ENCODE measurements at places on chromosomes 5 and 9. TPM values are rescaled to one million over a fixed set of nuclear protein-coding genes. Genes with fewer than 3 reads are reported as not detected.

IFNK gene
- total RNA-seq = not detected

C8G gene
- 2.1 TPM for total RNA-seq

- no peak overlapping the region for H3K4me3 ChIP-seq
- H3K36me3 ChIP-seq = no peaks in the 10 kb centered on the region
- peaks cover 21% of the 10 kb centered on the region for H3K4me1 ChIP-seq
- no peak for DNase-seq
These were observed 525.6 kb downstream of the SPATA31D1 start for GRCh38 chr9:82513976-82514735.

- no peaks in the 10 kb centered on the region for H3K27me3 ChIP-seq
- DNase-seq = no peak
- H3K36me3 ChIP-seq = no peaks in the 10 kb centered on the region
- no peak overlapping the region for H3K27ac ChIP-seq
- no peaks in the 10 kb centered on the region for H3K4me1 ChIP-seq
These were observed 280.6 kb downstream of the NR2F1-AS1 start for GRCh38 chr5:93300309-93300923.

DNA sequence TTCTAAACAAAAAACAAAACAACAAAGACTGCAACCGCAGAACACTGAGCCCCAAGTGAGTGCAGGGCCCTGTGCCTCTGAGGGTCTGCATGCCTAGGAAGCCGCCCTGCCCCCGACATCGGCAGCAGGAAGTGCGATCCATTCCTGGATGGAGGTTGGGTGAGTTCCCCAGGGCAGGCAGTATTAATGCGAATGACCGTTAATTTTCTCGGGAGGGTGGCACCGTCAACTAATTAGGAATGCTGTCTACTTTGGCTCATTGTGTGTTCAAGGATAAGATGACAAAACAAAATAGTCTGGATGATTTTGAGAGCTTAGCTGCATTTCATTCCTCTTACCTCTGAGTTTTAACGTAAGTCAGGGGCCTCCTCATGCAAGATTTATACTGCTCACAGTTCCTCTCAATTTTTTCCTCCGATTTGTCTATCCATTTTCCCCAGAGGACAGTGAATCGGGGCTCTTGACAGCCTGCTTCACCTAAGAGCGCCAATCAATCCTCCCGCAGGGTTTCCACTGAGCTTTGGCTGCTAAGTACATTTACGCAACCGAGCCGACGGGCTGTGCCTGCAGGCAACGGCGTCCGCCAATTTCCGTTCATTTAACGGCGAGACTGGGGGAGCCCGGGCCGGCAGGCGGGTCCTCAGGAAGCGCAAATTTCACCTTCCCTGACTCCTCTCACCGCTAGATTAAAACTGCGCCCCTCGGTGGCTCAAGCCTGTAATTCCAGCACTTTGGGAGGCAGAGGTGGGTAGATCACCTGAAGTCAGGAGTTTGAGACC is 2.9 kb upstream of the NXNL2 start:
- H3K27me3 ChIP-seq = peaks cover 12% of the 10 kb centered on the region
- H3K36me3 ChIP-seq = no peaks in the 10 kb centered on the region
- H3K27ac ChIP-seq = no peak overlapping the region
- peaks cover 13% of the 10 kb centered on the region for H3K4me1 ChIP-seq

GRCh38 chr5:151180291-151180690 is 22.7 kb upstream of the ANXA6 start:
- no peaks in the 10 kb centered on the region for H3K27me3 ChIP-seq
- H3K4me3 ChIP-seq = no peak overlapping the region
- peak; percentile 16 for DNase-seq
- no peak overlapping the region for H3K27ac ChIP-seq

CTXN3 gene
- not detected for total RNA-seq

- no peaks in the 10 kb centered on the region for H3K27me3 ChIP-seq
- DNase-seq = no peak
- H3K4me3 ChIP-seq = no peak overlapping the region
These were observed 30.5 kb downstream of the C7 start for GRCh38 chr5:40939753-40940152.

DNA sequence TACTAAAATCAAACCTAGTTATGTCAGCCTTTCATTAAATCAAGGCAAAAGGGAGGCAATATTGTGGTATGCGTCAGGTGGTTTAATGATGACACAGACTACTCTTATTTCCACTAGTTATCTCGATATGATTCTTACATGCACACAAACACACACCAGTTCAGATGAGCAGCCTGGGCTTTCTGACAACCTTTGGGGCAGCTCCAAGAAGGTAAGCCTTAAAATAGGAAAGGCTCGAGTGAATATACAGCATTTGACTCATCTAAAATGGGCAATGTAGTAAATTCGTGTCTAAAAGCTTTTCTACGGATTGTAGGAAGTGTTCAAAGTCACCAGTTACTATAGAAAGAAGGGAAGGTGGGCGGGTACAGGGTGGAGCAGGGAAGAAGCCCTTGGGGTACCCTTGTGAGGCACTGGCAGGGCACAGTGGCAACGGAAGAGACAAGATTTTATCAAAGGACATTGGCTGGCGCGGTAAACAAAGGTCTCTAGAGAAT is 1.9 kb downstream of the ANKH start:
- H3K4me3 ChIP-seq = no peak overlapping the region
- H3K36me3 ChIP-seq = no peaks in the 10 kb centered on the region
- peaks cover 13% of the 10 kb centered on the region for H3K4me1 ChIP-seq
- no peak overlapping the region for H3K27ac ChIP-seq
- no peaks in the 10 kb centered on the region for H3K27me3 ChIP-seq

- H3K27me3 ChIP-seq = no peaks in the 10 kb centered on the region
- no peak overlapping the region for H3K4me3 ChIP-seq
- no peaks in the 10 kb centered on the region for H3K4me1 ChIP-seq
- DNase-seq = no peak
- no peak overlapping the region for H3K27ac ChIP-seq
These were observed 105.6 kb upstream of the PHYKPL start for GRCh38 chr5:178338126-178338749.

COL15A1 gene
- 2.6 TPM for total RNA-seq

SLC6A7 gene
- total RNA-seq = not detected

ISL1 gene
- total RNA-seq = not detected

CARTPT gene
- 0.69 TPM for total RNA-seq

DNA sequence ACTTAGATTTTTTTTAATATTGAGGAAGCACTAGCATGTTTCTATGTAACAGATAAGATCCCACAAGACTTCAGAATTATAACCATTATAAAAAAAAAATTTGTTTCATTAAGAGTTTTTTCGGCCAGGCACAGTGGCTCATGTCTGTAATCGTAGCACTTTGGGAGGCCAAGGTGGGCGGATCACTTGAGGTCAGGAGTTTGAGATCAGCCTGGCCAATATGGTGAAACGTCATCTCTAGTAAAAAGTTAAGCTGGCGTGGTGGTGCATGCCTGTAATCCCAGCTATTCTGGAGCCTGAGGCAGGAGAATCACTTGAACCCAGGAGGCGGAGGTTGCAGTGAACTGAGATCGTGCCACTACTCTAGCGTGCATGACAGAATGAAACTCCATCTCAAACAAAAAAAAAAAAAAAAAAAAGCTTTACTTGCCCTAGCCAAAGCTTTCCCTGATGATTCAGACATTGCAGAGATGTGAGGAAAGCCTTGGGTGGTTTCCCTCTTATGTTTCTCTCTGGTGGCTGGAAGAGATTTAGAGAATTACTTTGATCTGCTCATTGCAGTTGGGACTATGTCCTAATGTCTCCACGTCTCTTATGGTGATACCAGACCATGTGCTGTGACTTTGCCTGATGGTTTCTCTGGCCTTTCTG is 65.4 kb downstream of the EGFLAM start:
- no peak overlapping the region for H3K27ac ChIP-seq
- H3K36me3 ChIP-seq = no peaks in the 10 kb centered on the region
- DNase-seq = no peak
- no peaks in the 10 kb centered on the region for H3K4me1 ChIP-seq
- H3K4me3 ChIP-seq = no peak overlapping the region

DNA sequence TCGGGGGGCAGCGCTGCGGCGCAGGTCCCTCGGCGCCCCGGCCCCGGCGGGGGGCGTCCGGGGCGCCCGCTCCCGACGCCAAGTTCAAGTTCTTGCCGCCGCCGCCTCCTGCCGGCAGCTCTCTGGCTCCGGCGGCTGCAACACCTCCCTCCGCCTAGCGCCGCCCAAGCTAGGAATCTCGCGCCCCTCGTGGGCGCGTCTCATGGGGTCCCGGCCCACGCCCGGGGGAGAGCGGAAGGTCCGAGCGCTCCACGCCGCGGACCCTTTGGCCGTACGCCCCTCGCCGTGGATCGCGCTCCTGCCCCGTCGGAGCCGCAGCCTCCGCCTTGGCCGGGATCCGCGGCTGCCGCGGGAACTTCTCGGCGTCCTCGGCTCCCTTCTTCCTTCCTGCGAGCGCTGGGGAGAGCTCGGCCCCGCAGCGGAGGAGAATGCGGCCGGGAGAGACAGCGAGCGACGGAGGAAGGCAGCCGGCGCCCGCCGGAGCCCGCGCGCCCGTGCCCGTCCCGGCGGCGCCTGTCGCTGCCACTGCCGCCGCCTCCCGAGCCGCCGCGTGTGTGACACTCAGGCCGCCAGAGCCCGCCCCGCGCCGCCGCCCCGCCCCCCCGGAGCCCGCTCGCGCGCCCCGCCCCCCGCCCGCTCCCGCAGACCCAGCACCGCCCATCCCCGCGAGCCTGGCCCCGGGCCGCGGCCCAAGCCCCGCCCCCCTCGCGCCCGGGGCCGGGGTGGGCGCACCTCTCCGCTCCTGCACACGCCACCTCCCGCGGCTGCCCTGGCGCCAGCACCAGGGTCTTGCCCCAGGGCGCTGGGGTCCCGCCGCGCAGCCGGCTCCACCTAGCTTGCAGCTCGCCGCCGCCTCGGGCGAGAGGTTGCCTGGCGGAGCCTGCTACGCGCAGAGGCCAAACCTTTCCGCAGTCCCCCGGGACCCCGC is at the start of gene SHB:
SHB (minus strand) TSS at position 527 of the 928 bp plus-strand sequence. CDS start 582 bp downstream, outside the sequence.
- H3K36me3 ChIP-seq = no peaks in the 10 kb centered on the region
- H3K27ac ChIP-seq = peak within 1 kb of the TSS; percentile 91
- no peaks in the 10 kb centered on the region for H3K27me3 ChIP-seq
- peak; percentile 98 for DNase-seq

DNA sequence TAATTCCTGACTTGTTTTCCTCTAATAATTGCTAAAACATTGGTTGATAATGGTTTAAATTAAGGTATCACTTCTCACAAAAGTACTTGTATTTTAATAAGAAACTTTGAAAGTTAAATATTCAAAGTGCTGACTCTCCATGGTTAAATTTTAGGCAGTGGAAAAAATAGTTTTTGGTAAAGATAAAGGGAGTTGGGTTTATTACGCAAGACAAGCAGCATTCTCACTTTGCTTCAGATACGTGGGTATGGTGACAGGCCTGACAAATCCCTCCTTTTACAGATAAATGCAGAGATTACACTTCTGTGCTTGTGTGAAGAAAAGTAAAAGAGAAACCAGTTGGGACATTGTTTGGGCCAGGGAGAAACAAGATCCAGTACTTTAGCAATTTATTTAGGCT is 14.5 kb upstream of the FAM170A start:
- H3K36me3 ChIP-seq = no peaks in the 10 kb centered on the region
- no peak overlapping the region for H3K4me3 ChIP-seq
- no peak overlapping the region for H3K27ac ChIP-seq
- H3K4me1 ChIP-seq = no peaks in the 10 kb centered on the region

GRCh38 chr5:142685418-142686209 is at the start of gene FGF1:
TSS of gene FGF1 (minus strand) at chr5:142686090. CDS start at chr5:142614127, 71,963 bp downstream.
- no peak for DNase-seq
- H3K27ac ChIP-seq = no peak within 1 kb of the TSS
- H3K36me3 ChIP-seq = no peaks in the 10 kb centered on the region

DNA sequence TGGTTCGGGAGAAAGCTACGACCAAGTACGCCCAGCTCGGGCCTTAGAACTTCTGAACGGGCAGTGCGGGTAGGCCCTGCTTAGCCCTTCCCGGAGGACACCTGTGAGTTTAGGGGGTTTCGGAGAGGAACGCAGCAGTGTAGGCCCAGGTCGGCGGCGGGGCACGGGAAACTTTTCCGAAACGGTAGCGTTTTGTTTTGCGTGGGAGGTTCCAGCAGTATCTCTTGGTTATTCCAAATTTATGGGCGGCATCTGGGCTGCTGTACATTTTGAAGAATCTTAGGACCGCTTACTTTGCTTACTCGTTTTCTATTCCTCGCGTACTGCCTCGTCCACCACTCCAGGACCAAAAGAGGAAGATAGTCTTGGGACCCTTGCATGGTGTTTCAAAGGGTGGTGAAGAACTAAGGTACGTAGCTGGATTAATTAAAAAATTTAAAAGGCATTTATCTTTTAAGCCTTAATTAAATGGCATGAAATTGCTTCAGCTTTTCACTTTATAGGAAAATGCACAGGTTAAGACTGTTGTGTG is 492 bp downstream of the TENT2 start:
- H3K27me3 ChIP-seq = no peaks in the 10 kb centered on the region
- DNase-seq = peak; percentile 76
- peak overlapping the region; percentile 86 for H3K4me3 ChIP-seq
- H3K27ac ChIP-seq = peak overlapping the region; percentile 94
- peaks cover 17% of the 10 kb centered on the region for H3K4me1 ChIP-seq
- H3K36me3 ChIP-seq = peaks cover 5% of the 10 kb centered on the region
